ENCODE measurements at places on chromosomes 4 and X.

- DNase-seq: no peak
Observed at GRCh38 chr4:127217586-127218229, 415.0 kb upstream of the INTU start.

DNA sequence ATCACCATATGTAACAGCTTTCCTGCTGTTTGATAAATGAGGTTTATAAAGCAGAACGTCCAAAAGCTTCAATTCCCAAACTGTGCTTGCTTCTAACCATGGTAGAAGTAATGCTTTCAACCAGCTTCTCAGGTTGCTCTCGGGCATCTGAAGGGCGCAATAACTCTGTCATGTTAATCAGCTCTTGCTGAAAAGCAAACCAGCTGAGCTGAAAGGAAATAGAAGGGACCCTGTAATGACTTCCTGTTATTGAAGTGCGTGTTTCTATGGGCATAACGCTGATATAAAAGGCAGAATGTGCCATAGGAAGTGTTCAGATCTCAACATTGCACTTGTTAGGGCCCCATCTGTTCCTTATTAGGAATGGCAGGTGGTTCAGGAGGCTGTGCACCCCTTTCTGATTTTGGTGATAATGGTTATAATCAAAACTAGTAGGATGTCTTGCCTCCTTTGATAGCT, 21.2 kb downstream of the HERC3 start:
- no peak for DNase-seq

DNA sequence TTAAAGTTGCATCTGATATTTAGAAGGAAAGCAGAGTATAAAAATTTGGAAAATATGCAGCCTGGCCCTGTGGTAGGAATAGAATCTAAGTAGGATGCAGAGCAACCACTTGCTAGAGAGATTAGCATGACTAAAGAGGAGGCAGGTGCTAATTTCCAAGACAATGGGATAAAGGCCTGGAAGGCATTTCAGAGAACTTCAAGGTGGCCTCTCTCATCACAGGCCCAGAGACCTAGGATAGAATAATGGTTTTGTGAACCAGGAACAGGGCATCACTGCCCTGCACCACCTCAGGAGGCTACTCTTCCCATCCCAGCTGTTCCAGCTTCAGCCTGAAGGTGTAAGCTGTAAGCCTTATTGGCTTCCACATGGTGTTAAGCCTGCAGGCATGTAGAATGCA, 621.7 kb upstream of the HS3ST1 start:
- no peak for DNase-seq

DNA sequence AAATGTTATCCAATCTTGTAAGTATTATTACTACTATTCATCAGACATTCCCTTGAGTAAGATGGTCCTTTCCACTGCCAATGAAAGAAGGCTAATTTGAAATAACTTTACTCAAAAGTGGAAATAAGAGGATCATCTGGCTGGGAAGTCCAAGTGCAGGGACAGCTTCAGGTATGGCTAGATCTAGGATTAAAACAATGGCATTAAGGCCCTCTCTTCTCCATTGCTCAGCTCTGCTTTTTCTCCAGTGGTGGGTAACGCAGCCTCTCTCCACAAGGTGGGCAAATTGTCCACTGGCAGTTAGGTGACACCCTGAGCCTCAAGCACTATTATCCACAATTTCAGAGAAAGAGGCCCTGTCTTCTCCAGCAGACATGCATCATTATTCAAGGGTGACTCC, 66.7 kb upstream of the PGM2 start:
- no peak for DNase-seq

DNA sequence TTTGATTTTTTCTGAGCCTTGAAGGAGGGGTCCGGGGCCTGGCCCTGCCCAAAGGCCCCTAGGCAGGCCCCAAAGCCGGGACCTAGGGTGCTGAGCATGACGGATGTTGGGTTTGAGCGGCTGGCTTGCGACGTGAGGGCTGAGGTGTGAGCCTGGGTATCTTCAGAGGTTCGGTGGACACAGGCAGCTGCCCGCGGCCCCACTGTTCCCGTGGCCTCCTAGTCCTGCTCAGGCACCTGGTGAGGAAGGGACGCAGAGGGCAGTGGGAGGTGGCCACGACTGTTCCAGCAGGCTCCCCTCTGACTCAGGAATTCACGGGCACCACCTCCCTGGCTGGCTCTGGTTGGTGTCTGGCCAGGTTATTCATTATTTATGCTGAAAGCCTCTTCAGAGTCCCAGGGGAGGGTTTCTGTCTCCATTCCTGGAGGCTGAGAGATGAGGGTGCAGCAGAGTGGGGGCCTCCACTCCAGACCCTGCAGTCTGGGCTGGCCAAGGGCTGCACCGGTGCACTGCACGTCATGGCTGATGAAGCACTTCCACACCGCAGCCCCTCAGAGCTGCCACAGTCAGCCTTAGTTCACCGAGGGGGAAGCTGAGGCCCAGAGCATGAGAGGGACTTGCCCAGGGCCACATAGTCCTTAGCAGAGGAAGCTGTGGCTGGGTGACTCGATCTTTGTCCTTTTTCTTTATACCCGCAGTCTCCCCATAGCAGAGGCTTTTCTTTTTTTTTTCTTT, 2.2 kb downstream of the MSANTD1 start:
- DNase-seq: no peak

- DNase-seq: no peak
Observed at GRCh38 chrX:69107747-69108401, 57.4 kb downstream of the PJA1 start.

All from GM04504 (cell line).